Stimulated activated CD4-positive, alpha-beta T cell treated with anti-CD3 and anti-CD28 coated beads, Interleukin-15, amount 100 ng/mL, for 1 hour (primary cell): ENCODE measurements at places on chromosomes 11 and 22.
A peak's percentile ranks its signal among the peaks of the same experiment; 100 is the strongest.

GRCh38 chr11:44917741-44918140 is 32.9 kb downstream of the TP53I11 start:
- DNase-seq, result no peak

- no peak for DNase-seq
Observed at GRCh38 chr11:116420770-116421528, 351.8 kb downstream of the BUD13 start.

GRCh38 chr11:116716621-116717020 is 56.2 kb downstream of the BUD13 start:
- DNase-seq, result no peak

- DNase-seq, result no peak
Observed at GRCh38 chr22:25403284-25403810, 161.1 kb upstream of the GRK3 start.

DNA sequence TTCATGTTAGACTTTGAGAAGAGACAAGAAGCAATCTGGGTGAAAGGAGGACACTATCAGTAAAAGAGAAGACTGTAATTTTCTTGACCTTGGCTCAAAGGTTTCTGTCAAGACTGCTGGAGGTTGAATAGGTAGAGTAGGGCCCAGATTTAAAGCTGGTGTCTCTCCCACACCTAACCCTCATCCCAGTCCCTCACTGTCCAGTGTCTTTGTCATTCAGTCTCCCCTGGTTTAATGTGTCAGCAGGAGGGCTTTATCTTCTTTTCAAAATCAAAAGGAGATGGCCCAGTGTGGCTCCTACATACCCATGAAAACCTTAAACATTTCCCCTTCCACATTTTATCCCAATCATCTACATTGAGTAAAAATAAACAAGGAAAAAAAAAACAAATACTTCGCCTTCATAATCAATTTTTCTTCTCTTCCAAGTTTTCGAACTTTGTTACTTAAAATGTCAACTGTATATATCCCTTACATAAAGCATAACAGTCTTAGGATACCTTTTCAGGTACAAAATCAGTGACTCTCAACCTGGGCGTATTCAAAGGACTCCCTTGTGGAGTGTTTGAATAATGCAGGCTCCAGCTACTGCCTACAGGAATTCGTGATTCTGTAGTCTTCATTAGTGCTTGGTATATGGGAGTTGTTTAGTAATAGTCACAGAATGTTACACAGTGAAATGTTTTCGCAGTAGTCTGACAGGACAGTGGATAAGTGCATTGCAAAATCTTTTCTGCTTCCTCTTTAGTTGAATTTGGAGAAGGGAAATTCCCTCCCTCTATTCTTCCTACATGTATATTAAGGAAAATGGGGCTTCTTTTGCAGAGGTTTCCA is 87.2 kb downstream of the FAT3 start:
- no peak for DNase-seq

DNA sequence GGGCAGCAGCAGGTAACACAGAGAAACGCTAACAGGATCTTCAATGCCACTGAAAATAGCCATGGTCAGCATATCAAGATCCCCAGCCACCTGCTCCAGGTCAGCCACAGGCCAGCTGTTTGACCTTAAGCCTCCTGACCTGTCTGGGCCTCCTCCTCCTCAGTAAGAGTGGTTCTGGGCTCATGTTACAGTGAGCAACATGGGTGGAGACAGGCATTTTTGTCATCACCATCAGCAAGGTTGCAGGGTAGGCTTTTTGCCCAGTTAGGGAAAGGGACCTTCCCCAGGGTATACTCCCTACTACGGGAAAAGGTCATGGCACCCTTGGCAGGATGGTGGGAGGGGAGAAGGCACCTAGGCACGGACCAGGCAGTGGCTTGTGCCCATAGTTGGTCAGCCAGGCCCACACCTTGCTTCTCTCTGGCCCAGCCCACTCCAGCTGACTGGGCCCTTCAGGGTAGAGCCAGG is 131.8 kb upstream of the PARVA start:
- DNase-seq, result no peak

DNA sequence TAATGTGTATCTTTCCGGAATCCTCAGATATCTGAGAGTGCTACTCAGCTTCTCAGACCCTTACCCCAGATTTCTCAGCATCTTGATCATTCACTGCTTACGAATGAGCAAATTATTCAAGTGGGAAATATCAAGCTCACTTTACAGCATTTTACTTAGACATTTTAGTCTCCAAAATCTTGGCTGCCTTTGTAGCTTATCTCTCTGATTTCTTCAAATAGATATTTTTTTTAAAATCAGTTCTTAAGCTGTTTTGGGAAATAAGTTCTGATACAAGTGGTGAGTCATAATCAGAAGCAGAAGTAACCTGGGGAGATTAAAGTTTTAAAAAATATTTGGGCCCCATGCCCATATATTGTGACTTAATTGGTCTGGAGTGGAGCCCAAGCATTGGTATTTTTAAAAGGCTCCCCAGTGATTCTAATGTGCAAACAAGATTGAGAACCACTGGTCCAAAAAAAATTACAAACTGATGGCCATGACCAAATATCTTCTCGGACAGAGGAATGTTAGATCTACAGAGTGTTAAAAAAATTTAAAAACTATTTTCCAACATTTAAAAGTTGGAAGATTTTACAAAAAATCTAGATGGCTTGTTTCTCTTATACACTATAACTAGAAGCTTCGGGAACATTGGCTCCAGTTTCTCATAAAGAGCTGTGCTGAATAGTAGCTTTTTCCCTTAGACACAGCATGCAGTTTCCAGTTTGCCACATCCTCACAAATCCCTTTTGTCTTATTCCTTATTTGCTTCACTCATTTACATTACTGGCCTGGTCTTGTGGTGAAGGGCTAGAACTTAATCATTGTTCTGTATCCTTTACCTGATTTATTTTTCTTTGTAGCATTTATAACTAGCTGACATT is 87.8 kb upstream of the BMAL1 start:
- DNase-seq, result no peak

GRCh38 chr11:14519597-14519916 is 629 bp downstream of the PSMA1 start:
- no peak for DNase-seq

- no peak for DNase-seq
Observed at GRCh38 chr11:8317159-8317558, 53.5 kb upstream of the LMO1 start.

DNA sequence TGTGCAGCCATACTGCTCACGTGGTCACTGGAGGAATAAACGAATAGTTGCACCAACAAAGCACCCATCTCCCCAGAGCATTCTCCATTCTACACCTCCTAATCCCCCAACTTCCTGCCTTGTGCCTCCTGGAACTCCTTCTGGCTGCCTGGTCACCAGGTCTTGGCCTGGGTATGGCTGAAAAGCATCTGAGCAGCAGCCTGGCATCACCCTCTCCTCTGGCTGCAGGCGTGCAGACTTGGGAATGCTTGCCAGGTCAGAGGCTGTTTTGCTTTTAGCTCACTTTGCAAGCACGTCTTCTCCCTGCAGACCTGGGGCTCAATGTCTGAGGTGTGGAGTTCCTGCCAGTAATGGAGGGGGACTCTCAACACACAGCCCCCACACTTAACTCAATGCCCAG is 33.3 kb upstream of the KCNJ11 start:
- DNase-seq, result no peak

DNA sequence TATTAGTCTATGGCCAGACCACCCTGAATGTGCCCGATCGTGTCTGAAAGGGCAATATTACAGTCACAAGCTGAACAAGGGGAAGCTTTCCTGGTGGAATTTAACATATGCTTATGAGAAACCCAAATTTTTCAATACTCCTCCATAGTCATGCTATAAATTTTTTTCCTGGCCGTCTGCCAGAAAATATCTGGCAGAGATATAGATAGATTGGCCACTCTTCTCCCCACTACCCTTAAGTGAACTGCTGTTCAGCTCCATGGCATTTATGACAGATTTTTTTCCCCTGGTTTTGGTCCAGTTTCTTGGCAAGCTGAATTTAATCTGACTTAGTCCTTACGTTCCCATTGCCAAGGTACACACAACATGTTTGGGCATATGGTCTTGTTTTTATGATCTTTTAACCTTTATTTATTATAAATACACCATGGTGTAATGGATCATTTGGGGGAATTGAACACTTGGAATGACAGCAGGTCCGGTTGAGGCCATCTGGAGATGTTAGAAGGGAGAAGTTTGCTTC is 328.5 kb downstream of the CNTN5 start:
- DNase-seq, result no peak

- DNase-seq, result no peak
Observed at GRCh38 chr11:58561394-58562098, 14.1 kb downstream of the LPXN start.

- DNase-seq, result no peak
Observed at GRCh38 chr11:122404571-122404970, 251.0 kb upstream of the UBASH3B start.

- DNase-seq, result no peak
Observed at GRCh38 chr11:77724636-77725035, 87.0 kb upstream of the CLNS1A start.

GRCh38 chr11:1570896-1571759 is 943 bp downstream of the DUSP8 start:
- no peak for DNase-seq

DNA sequence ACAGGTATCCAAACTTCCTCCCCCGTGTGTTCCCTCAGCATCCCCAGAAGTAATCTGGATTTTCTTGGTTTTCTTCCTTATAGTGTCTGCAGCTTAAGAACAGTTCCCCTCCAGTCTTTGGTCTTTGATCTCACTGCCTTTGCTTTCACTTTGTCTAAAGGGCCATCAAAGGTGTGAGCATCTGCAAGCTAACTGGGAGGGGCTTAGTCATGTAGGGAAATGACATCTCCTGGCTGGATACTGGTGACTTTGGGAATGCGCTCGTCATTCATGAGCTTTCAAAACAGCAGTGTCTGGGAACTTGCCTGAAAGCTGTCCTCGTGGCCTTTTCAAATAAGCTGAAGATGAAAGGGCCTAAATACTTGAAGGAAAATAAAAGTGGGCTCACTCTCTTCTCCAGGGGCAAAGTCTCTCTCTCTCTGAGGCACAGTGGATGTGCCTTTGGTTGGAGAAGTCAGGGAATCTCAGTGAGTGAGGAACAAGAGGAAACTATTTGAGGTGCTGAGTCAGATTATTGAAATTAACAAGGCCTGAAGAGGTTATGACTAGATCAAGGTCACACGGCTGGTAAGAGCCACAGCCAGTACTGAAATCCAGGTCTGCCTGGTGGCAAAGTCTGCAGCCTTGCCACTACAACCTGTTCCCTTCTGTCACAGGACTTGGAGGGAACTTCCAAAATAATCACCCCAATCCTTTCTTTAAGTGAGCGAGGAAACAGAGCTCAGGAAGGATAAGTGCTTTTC is 45.6 kb upstream of the TENM4 start:
- DNase-seq, result no peak

DNA sequence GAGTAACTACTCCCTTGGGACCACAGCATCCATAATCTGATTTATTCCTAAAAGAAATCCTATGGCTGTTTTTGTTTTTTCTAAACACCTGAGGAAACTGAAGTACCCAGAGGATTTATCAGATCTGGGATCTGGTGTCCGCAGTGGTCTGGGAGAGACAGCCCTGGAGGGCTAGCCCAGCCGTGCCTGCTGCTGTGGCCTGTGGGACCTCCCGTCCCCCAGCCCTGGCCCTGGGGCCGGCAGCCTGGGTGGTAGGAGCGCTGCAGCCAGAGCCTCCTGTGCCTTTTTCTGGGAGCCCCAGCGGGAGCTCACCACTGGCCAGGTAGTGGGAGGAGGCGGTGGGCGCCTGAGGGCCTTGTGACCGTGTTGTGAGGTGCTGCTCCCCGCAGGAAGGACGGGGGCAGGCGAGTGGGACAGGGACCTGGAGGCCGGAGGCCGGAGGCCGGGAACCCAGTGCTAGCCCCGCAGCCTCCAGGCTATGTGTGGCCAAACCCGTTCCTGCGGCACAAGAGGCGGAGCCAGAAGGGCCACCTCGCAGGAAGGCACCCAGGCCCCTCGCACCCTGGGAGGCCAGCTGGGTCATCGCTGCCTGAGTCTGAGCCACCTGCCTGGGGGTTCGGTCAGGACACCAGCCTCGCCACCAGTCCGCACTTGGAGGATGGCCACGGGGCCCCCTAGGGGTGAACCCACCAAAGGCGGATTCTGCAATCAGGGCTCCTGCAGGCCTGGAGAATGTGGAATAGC is 18.2 kb upstream of the C11orf96 start:
- no peak for DNase-seq

- DNase-seq, result no peak
Observed at GRCh38 chr22:24585461-24585860, 7.4 kb downstream of the LRRC75B start.

- DNase-seq, result no peak
Observed at GRCh38 chr22:21106000-21106399, 60.3 kb downstream of the LRRC74B start.

- DNase-seq, result no peak
Observed at GRCh38 chr11:10622957-10623791, 54.7 kb upstream of the LYVE1 start.

GRCh38 chr22:38513063-38513462 is 7.0 kb upstream of the DDX17 start:
- DNase-seq, result no peak

GRCh38 chr22:32897400-32897799 is 95.9 kb downstream of the TIMP3 start:
- DNase-seq, result no peak

DNA sequence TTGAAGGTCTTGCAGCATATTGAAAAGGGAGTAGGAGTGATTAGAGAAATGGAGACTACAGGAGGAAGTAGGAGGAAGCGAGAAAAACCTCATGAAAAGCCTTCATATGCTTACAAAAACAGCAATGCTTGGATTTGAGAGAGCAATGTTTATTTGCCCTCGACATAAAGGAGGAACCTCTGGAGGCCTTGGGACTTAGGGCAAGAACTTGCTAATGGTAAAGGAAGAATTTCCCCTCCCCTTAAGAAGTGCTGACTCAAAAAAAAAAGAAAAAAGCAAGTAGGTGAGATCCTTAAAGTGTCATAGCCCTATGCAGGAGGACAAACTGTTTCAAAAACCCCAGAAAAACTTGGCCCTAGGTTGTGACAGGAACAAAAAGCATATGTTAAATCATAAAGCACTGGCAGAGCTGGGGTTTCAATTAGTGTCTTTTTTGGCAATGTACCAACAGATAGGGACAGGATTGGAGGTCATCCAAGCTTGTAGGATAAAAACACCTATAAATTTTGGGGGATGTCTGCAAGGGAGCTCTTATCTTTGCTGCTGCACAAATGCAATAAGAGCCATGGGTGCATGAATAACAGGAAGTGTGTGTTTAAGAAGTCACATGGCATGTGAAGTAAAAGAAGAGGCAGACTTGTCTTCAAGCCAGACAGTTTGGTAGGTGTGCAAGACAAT is 4.9 kb downstream of the GLYAT start:
- DNase-seq, result no peak

GRCh38 chr11:122696662-122697061 is 41.1 kb downstream of the UBASH3B start:
- DNase-seq, result peak; percentile 42

DNA sequence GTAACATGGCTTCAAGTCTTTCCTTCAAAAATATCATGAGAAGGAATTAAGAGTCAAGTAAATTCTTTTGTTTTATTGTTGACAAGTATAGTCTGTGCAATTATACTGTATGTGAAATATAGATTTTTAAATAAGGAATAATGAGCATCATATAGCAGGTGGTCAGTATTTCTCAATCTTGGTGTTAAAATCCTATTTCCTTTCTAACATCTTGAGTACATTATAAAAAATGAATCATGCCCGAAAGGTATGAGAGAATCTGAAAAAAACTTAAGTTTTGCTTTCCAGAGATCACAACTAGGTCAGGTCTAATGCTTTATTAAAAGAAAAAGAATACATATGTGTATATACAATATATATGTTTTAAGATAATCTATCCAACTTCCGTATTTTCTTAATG is 53.1 kb downstream of the KIF18A start:
- DNase-seq, result no peak
